ENCODE measurements at places on chromosomes 2 and 18.
A peak's percentile ranks its signal among the peaks of the same experiment; 100 is the strongest.

GRCh38 chr18:69585696-69586095, 185.0 kb downstream of the DOK6 start:
- DNase-seq, result no peak

DNA sequence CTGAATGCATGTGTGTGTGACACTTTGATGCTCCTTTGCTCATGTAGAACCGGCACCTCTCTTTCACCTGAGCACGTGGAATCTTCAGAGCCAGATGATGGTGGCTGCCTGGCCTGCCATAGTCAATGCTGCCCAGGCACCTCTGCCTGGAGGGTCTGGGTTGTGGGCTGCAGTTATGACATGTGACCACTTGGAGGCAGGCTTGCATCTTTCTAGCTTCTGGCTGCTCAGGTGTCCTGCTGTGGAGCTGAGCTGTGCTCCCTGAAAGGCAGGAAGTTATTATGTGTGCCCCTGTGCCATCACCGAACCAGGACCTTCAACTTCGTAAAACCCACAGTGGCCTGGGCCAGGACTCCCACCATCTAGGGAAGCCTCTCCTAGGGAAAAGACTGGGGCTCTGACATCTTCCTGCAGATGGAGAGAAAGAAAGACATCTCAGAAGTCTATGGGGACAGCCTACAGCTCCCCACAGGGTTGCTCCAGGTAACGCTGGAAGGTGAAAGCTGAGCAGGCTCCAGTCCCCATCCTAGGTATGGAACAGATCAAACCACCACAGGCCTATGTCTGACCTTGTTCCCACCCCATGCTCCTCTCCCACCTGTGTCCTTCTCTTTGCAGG, 30.2 kb downstream of the PSD4 start:
- peak; percentile 40 for DNase-seq

- DNase-seq, result no peak
Observed at GRCh38 chr2:240225660-240226475, 85.4 kb upstream of the OTOS start.

GRCh38 chr2:63488118-63488713, 100.1 kb downstream of the WDPCP start:
- DNase-seq, result no peak

DNA sequence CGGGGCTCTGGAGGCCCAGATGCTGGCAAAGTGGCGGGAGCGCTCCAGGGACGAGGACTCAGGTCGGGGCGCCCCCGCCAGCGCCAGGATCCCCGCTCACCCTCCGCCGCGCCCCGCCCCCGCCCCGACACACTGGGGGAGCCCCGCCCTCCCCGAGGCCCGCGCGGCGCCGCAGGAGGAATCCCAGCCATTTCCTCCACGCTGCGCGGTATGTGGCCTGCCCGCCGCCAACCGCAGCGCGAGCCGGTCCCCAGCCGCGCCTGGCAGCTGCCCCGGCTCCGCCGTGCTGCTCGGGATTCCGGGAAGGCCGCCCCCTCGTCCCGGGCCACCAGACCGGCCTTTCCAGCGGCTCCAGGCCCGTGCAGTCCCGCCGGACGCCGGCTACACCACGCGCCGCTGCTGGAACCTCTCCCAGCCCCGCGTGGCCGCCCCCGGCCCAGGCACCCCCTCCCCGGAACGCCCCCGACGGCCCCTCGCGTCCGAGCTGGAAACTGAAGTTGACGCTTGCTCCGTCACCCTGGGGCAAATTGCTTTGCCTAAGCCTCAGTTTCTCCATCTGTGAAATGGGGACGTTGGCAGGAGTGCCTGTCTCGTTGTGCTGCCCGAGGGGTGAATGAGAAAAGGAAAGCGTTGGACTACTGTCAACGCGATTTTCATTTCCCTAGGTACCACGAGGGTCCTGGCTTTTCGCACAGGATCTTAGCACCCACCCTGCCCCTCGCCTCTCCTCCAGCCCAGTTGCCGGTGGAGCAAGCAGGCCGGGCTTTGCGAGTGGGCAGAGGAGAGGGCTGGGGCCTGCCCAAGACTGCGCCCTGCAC, 53.6 kb downstream of the PKDCC start:
- peak; percentile 16 for DNase-seq

- DNase-seq, result no peak
Observed at GRCh38 chr2:10495988-10496313, 47.8 kb upstream of the ODC1 start.

DNA sequence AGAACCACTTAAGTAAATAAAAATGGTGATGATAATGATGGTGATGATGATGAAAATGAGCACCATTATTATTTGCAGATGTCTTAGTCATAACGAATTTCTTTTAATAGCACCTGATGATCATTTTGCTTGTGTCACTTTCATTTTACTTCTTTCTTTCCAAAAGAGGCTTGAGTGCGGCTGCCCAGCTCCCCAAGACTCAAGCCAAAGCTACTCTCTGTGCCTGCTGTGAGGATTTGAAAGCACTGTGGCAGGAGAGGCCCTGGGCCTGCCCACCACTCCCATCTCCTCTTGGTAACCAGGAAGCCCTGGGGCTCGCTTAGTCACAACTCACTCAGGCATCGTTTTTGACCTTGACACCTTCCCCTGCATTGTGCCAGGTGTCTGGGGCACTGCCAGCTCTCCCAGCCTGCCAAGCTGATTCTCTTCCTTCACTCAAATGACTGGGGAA, 41.2 kb downstream of the RPL37A start:
- no peak for DNase-seq

GRCh38 chr2:111967018-111967417, 68.6 kb downstream of the MERTK start:
- DNase-seq, result no peak

DNA sequence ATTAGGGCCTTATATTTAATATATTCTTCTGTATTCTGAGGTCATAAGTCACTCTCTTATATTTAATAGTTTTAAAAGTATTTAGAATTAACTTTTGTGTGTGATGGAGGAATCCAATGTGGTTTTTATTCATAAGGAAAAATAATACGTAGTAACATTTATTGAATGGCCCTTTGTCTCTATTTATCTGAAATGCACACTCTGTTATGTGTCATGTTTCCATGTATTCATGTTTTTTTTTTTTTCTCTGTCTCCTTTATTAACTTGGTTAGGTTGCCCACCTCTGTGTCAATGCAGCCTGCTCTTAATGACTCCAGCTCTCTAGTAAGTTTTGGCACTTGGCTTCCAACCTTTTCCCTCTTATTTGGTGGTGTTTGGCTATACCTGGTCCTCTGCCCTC, 33.8 kb downstream of the RNF144A start:
- no peak for DNase-seq

GRCh38 chr2:151297882-151298281, 8.4 kb upstream of the NMI start:
- no peak for DNase-seq

DNA sequence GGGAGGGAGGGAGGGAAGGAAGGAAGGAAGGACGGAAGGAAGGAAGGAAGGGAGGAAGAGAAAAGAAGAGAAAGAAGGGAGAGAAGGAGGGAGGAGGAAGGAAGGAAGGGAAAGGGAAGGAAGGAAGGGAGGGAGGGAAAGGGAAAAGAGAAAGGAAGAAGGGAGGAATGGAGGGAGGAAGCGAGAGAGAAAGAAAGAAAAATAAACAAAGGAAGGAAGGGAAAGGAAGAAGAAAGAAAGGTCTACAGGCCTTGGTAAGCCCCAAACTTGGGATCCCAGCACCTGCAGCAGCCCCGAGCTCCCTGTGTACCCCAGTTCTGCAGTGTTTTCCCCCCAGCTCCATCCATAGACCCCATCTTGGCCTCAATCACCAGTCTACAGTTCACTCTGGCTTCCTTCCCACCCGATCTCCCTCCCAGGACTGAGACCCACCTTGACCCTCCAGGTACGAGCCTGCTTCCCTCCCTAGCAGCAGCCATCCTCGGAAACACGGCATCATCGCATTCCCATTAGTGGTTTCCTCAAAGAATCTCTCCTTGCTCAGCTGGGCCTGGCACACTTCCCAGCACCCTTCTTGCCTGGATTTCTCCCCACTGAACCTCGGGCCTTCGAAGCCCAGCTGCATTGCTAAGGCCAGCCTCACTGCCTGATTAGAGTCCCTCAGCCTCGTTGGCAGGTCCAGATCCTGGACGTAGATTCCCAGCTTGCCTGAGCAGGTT, 46.1 kb upstream of the SH3BP4 start:
- DNase-seq, result no peak

GRCh38 chr2:98912221-98912851, 23.7 kb downstream of the CRACDL start:
- DNase-seq, result no peak

DNA sequence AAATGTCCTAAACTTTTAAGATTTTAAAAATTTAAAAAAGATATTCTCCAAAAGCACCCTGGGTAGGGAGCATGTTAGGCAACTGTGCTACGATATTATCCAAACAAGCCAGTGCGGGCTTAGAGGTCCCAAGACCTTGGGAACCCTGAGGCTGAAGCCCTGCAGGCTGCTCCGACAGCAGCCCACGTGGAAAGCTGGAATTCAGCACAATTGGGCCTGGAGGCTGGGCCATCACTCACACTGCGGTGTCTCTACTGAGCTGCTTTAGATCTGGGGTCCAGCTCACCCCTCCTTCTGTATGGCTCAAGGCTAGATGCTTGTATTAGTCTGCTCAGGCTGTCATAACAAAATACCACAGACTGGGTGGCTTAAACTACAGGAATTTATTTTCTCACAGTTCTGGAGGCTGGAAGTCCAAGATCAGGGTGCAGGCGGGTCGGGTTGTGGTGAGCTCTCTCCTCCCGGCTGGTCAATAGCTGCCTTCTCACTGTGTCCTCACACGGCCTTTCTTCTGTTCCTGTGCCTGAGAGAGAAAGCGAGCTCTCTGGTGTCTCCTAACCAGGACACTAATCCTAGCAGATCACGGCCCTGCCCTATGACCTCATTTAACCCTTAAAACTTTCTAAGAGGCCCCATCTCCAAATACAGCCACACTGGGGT, 42.5 kb downstream of the DPYSL5 start:
- DNase-seq, result no peak

DNA sequence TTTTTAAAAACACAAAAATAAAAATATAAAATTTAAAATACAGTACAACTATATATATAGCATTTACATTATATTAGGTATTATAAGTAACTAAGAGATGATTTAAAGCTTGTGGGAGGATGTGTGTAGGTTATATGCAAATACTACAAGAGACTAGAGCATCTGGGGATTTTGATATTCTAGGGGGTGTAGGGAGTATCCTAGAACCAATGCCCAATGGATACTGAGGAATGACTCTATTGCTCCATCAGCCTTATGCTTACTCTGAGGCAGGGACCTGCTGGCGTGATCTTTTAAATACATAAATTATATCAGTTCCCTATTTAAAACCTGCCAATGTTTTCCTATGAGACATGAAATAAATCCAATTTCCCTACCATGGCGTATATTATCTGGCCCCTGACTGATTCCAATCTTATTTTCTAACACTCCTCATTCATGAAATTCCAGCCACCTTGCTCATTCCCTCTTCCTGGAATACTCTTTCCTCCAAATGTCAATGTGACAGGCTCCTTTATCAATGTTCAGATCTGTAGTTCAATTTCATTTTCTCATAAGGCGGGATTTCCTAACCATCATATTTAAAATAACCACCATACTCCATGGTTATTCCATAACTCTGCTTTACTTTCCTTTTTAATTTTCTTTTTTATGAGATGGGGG, 22.2 kb downstream of the SP3 start:
- DNase-seq, result no peak

DNA sequence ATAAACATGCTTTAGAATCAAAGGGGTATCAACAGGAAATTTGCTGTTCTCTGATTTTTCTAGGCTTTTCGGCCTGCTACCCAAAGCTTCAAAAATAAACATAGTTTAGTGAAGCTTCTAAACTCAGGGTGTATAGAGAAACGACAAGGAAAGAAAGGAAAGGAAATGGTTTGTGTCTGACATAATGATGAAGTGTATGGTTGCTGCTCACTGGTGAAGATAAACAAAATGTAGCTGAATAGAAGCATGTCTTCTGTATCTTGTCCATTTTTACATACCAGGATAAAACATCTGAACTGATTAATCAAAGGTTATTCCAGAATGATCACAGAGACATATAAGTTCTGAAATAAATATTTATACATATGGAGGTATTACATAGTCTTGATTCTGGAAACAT, 1324.6 kb upstream of the NRXN1 start:
- no peak for DNase-seq

DNA sequence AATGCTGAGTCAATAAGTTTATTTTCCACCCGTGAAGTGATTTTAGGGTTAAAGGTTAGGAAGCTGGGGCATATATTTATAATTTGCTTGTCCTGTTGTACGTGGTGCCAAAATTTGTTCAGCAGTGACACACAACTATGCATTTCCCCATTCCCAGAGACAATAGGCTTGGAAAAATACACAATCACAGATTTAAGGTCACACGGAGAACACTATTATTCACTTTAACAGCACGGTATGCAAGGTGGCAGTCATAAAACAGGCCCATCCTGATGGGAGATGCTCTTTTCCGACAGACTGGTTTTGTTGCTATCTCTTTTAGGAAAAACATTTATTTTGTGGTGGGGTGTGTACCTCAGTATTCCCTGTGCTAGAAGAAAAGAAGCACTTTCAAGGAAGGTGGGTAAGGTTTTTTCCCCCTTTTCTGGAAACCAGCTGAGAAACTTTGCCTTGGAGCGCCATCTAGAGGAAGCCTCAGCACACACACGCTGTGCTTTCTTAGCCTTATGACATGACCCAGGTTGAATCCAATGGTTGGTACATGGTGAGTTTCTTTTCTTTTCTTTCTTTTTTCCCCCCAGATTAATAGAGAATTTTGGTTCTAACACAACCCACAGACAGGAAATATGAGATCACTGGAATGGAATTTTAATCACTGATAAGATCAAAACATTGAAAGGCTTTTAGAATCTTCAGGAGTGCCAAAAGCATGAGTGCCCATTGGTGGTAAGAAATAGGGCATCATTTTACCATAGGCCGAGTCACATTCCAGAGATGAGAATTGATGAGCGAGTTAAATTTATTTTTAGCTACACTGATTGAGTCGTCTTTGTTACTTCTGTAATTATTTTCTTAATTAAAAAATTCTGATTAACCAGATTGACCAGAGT, 332.1 kb downstream of the AGPS start:
- DNase-seq, result no peak

DNA sequence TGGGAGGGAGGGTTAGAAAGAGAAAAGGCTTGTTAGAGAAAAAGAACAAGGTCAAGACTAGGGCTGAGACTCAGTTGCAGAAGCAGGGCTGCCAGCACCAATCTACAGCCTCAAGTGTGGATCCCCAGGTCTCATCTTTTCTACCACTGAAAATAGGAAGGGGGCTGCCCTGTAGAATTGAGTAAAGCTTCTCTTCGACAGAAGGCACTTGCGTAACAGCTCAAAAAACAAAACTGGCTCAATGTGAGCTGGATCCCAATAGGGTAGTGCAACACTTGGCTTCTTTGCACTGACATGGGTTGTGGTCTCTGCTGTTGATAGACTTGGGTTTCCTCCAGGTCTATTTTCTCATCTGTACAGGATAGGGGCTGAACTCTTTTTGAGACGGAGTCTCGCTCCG, 1.8 kb upstream of the MPV17 start:
- no peak for DNase-seq
